ENCODE measurements at places on chromosomes 16 and 17.

DNA sequence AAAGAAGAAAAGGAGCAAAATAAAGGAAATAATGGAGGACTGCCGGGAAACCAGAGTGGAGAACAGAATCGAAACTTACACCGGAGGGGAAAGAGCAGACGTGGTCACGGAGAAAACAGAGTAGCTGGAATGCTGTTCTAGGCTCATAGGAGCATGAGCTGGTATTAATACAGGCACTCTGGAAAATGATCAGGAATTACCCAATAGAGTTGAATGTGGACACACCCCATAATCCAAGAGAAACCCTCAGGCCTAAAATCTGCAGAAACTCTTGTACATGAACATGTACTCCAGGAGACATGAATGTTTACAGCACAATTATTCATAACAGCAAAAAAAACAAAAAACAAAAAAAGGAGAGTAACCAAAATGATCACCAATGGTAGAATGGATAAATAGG, 77.7 kb downstream of the RPH3AL start:
- no peak for DNase-seq

DNA sequence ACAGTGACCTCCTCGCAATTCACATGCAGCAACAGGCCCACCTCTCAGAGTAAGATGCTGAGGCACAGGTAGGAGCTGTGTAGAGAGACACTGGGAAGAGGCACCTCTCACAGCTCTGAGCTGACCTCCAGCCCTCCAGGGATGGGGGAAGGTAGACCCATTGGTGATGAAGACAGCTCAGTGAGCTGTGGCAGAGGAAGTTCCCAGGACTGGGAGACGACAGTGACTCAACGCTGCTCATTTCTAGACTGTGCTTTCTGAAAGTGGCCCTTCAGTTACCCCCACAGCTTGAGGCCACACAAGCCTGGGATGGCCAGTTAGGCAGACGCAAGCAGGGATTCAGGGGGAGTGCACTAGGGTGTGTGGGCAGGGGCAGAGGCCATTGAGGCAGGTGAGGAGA, 2073.2 kb downstream of the TP53TG3F start:
- no peak for DNase-seq

DNA sequence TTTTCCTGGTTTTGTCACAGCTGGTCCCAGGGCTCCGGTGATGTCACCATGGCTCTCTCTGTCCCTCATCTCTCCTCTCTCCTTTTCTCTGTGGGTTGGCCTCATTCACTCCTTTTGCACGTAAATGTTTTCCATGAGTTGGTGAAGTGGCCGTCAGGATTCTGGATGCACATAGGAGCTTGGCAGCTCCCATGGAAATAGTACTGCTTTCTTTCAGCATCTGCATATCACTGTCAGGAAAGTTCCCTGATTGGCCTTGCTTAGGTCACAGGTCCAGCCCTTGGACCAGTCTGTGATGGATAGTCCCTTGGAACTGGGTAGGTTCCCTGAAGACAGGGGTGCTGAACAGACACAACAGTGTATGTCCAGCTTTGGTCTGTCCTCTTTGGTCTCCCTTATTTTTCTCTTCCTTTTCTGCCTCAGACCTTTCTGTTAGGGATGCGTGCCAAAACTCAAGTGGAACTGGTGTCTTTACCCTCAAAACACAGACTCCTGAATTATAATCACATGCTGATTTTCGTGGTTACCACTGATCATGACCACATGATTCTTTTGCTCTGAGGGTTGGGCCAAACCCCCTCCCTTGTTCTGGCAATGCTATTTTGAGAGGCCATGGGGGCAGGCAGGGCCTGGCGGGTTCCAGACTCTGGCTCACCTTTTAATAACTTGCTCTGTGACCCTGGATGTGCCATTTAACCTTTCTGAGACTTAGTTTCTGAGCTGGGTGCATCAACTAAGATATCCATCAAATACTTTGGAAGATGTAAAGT, 99.0 kb downstream of the MSI2 start:
- no peak for DNase-seq

GRCh38 chr17:48997103-48997826, at the start of gene IGF2BP1:
Gene IGF2BP1 (plus strand): TSS chr17:48997385. CDS start chr17:48997746, 361 bp downstream.
- DNase-seq = peak; percentile 80

- peak; percentile 46 for DNase-seq
Observed at GRCh38 chr17:63780507-63780906, 6.5 kb downstream of the DDX42 start.

DNA sequence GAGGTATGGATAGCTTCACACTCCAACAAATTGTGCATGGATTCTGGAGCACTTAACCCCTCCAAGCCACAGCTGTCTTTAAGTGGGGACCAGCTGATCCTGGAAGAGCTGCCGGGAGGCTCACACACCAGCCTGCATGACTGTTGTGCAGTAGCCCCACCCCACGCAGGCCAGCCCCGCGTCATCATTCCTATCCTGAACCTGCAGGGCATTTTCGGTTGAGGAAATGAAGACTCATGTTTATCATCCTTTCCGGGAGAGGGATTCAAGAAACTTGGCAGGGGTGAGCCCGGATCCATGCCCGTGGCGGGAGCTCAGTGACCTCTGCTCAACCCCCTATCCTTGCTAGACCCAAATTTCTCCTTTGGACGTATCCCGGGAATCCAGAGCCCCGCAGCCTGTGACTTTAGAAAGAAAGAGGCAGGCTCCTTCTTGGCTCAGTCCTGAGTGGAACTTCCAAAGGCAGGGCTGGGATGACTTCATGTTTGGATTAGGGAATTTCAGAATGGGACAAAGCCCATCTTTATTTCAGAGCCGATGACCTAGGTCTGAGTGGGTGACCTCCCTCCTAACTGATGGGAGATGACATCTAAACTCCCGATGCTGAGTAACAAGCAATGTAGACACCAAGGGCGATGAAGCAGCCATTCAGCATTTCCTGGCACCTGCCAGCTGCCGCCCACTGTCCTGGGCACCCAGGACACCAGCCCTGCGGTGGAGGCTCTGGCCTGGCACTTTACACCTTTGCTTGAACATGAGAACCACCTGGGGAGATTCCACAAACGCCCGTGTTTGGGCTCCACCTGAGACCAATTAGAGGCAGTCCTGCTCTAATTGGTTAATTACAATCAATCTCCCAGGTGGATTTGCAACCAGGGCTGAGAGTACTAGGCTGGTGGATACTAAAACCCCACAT, 43.3 kb upstream of the CMIP start:
- DNase-seq = peak; percentile 87

GRCh38 chr17:31443386-31443785, 51.9 kb downstream of the RAB11FIP4 start:
- DNase-seq = no peak

DNA sequence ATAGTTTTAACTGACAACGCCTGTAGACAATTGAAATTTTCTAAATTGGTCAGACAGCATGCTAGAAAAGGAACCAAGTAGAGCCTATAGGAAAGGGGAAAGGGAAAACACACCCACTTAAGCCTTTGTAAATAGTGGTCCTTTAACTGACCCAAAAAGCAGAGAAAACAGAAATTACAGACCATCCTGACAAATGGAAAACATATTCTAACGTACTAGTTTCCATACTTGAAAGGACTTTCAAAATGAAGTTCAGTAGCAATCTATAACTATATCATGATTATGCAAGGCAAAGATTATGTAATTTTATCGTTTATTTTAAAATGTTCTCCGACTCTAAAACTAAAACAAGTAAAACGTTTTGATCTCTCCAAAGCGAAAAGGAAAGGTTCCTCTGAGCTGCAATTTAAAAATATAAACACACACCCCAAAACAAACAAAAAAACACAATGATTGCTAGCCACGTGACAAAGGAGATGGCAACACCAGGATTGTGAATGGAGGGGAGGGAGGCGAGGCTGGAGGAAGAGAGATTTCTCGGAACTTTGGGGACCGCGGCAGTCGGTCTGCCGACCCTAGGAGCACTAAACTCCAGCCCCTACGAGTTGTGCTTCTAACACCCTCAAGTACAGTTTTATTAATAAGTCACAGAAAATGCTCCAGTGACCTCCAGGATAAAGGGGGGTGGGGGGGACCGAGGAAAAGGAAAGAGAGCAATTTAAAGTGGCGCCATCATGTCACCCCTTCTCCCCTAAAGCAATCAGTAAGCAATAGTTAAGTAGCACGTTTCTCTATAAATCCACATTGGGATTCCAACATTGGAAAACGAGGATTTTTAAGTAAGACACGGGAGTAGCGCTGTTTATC, 1.7 kb downstream of the KANSL1 start:
- peak; percentile 83 for DNase-seq

- DNase-seq = no peak
Observed at GRCh38 chr17:39227364-39227919, 1.7 kb upstream of the STAC2 start.

DNA sequence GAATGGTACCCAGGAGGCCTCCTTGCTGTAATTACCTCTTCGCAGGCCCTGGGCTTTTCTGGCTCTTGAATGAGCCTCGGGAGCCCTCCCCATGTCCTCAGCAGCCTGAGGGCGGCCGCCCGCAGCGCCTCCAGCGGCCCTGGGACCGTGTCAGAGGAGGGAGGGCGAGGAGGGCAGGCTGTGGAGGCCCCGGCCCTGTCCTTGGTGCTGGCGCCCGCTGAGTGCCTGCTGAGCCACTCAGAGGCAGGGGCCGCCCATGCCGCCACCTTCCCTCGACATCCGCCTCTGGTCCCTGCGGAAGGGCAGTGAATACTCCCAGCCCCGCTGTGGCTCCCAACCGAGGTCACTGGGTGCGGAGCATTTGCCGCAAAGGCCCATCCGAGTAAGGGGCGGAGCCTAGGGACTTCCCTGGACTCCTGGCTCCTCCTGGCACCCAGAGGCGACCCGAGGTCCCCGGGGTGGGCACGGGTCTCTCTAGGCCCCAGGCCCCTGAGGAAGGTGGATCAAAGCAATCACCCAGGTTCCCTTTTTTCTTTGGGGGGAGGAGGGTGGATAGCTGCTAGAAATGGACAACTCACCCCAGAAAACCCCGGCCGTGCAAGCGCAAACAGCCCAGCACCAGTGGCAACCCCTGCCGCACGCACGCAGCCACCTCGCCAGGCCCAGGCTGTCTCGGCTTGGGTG, 2.8 kb downstream of the RBFOX3 start:
- peak; percentile 64 for DNase-seq

GRCh38 chr17:79023886-79024771, at the start of gene C1QTNF1:
Gene C1QTNF1 (plus strand): TSS chr17:79024169. CDS start chr17:79043969, 19,800 bp downstream.
- peak; percentile 78 for DNase-seq

DNA sequence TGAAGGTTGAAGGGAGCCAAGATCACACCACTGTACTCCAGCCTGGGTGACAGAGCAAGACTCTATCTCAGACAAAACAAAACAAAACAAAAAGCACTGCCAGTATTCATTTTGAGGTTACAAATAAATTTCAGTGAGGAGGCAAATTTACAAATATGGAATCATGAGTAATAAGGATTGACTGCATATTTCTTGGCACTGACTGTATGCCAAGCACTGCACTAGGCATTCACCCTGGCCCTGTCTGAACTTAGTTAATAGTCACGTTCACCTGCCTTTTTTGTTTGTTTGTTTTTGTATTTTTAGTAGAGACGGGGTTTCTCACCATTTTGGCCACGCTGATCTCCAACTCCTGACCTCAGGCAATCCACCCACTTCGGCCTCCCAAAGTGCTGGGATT, 5.1 kb downstream of the LDAF1 start:
- peak; percentile 35 for DNase-seq

DNA sequence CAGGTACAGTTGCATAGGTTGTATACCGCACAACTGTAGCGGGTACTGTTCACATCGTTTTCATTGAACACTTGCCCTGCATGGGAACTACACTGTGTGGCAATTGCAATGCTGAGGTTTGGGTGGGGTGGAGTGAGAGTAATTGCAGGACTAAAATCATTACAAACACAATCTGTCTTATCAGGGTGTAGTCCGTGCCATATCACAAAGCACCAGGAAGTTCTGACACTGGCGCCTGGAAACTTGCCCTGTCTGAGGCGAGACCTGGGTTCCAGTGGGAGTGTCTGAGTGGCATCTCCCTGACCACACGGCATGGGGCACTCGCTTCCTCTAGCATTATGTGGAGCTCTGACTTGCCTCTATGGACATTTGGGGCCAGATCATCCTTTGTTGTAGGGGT, 153.4 kb downstream of the RGS9 start:
- no peak for DNase-seq

DNA sequence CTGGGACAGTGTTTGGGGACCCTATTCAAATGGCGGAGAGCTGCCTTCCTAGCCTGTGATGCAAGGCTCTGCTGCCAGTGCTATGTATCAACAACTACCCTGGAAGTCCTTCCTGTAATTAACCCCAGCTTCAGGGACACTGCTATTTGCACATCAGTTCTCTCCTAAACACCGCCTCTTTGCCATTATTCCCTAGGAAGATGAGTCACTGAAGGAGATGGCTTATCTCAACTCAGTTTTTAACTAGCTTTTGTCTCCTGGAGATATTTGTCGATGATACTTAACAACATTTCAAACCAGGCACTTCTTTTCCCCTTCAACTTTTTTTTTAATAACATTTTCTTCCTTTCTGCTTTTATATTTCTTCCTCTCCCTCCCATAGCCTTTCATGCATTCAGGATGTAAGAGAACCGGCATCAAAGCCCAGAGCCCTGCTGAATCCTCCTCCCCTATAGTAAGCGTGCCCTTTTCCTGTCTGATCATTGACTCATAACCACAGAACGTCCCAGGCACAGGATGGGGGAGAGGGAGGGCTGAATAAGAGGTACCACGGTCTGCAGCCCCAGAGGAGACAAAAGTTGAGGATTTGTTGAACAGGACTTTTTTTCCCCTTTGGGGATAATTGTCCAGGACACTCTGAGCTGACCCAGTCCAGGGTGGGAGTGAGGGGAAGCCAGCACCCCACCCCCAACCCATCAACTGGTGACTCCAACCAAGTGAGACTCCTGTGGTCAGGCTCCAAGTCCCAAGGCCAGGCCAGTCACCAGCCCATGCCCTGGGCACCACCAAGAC, 387.8 kb upstream of the SALL1 start:
- DNase-seq = peak; percentile 96

DNA sequence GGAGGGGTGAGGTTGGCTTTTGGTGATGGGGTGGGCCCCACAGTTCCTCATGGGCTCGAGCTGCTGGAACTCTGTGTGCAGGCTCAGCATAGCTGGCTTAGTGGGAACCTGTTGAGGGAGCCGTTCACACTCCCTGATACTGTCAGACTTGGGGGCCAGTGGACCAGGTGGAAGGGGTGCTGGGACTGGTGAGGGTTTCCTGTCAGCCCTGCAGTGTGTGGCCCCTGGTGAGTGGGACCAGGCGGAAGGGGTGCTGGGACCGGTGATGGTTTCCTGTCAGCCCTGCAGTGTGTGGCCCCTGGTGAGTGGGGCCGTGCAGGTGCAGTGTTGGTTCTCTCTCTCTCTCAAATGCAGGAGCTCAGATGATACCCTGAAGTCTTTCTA, 45.1 kb upstream of the ZNF750 start:
- DNase-seq = no peak

GRCh38 chr17:56593646-56594319, at the start of gene NOG:
Gene NOG (plus strand): TSS chr17:56593699. CDS start chr17:56594224, 525 bp downstream.
- DNase-seq = peak; percentile 90
